ENCODE measurements at places on chromosomes 12 and 14. TPM values are rescaled to one million over a fixed set of nuclear protein-coding genes. Genes with fewer than 3 reads are reported as not detected.

Gene STXBP6
- polyA plus RNA-seq = 20.8 TPM

Gene RGS6
- 6.8 TPM for polyA plus RNA-seq

Gene KRT79
- polyA plus RNA-seq = 0.21 TPM

Gene ACOT4
- polyA plus RNA-seq = 0.38 TPM

Gene MGP
- polyA plus RNA-seq = 202 TPM

Gene LRRIQ1
- 0.63 TPM for polyA plus RNA-seq

Gene C12orf50
- 0.16 TPM for polyA plus RNA-seq

Gene GMPR2
- polyA plus RNA-seq = 51.8 TPM

Gene DLK1
- polyA plus RNA-seq = 1,828 TPM

Gene LRRC43
- polyA plus RNA-seq = not detected

Gene TAS2R8
- not detected for polyA plus RNA-seq

Gene SLC5A8
- polyA plus RNA-seq = not detected

Gene HPD
- polyA plus RNA-seq = not detected

Gene HCAR1
- 1.5 TPM for polyA plus RNA-seq

Gene ENDOU
- polyA plus RNA-seq = 0.19 TPM

Gene CATSPERB
- polyA plus RNA-seq = 0.15 TPM

Gene SLC38A4
- 11.2 TPM for polyA plus RNA-seq

Gene POU6F1
- 8.5 TPM for polyA plus RNA-seq

Gene ITGB7
- 0.66 TPM for polyA plus RNA-seq

Gene ADGRD1
- 12.0 TPM for polyA plus RNA-seq

Gene IFNG
- polyA plus RNA-seq = not detected

Gene ACACB
- polyA plus RNA-seq = 6.0 TPM

Gene HOXC12
- polyA plus RNA-seq = 0.61 TPM

Gene CLEC4D
- not detected for polyA plus RNA-seq

Gene ITGA7
- 369 TPM for polyA plus RNA-seq

Gene PTCSC3
- not detected for polyA plus RNA-seq

Gene SRRM4
- 0.18 TPM for polyA plus RNA-seq

Gene TNS2
- polyA plus RNA-seq = 137 TPM

Gene FAM90A1
- polyA plus RNA-seq = 0.76 TPM

Gene KLRK1
- 0.78 TPM for polyA plus RNA-seq

Gene CHGA
- 1.2 TPM for polyA plus RNA-seq

Gene VRTN
- polyA plus RNA-seq = not detected

Gene SERPINA4
- not detected for polyA plus RNA-seq

Gene CYP46A1
- 5.0 TPM for polyA plus RNA-seq

Gene GARIN6
- polyA plus RNA-seq = not detected

Gene AKAP6
- polyA plus RNA-seq = 55.5 TPM

Gene RBM23
- 49.2 TPM for polyA plus RNA-seq

Gene MYF5
- polyA plus RNA-seq = 26.7 TPM

Gene SLC22A17
- polyA plus RNA-seq = 20.7 TPM

Gene WASHC3
- polyA plus RNA-seq = 40.1 TPM

Gene DCP1B
- polyA plus RNA-seq = 9.1 TPM

Gene ADCY4
- 21.5 TPM for polyA plus RNA-seq

Gene TNFRSF1A
- polyA plus RNA-seq = 64.2 TPM

Gene KRT85
- not detected for polyA plus RNA-seq

Gene BTBD6
- 37.7 TPM for polyA plus RNA-seq

Data from muscle of back (tissue), 13 donors.